ENCODE measurements at places on chromosomes 5 and 9.

DNA sequence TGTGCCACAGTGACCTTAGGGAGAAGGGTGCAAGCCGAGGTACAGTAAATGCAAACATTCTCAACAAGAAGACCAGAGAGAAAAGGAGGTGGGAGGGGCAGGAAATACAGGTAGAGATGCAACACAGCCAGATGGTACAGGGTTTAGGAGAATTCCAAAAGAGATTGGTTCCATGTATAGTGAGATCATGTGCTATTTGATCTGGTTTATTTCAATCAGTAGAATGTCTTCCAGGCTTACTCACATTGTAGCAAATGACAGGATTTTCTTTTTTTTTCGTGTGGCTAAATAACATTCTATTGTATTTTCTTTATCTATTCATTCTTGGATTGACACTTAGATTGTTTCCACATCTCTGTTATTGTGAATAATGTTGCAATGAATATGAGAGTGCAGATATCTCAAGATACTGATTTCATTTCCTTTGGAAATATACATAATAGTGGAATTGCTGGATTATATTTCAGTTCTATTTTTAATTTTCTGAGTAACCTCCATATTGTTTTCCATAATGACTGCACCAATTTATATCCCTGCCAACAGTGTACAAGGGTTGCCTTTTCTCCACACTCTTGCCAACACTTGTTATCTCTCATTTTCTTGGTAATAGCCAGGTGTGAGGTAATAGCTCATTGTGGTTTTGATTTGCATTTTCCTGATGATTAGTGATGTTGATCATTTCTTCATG, 107.8 kb upstream of the GAS1 start:
- DNase-seq = no peak

GRCh38 chr5:67299231-67299735, 102.7 kb upstream of the CD180 start:
- DNase-seq = no peak

DNA sequence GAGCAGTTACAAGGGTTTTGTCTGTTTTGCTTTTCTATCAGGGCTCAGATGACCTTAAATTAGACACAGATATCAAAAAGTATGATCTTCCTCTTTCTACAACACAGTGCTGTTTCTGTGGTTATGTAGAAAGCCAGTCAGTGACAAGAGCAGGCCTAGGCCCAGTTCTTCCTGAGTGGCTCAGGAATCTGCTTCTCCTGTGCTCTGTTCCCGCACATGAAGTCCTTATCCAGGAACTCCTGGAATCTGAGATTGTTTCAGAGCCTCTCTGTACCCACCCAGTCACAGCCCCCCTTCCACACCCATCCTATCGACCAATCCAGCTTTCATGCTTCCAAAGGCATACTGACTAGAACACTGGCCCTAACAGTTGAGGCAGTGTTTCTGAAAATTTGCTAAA, 40.4 kb upstream of the SMU1 start:
- DNase-seq = no peak

DNA sequence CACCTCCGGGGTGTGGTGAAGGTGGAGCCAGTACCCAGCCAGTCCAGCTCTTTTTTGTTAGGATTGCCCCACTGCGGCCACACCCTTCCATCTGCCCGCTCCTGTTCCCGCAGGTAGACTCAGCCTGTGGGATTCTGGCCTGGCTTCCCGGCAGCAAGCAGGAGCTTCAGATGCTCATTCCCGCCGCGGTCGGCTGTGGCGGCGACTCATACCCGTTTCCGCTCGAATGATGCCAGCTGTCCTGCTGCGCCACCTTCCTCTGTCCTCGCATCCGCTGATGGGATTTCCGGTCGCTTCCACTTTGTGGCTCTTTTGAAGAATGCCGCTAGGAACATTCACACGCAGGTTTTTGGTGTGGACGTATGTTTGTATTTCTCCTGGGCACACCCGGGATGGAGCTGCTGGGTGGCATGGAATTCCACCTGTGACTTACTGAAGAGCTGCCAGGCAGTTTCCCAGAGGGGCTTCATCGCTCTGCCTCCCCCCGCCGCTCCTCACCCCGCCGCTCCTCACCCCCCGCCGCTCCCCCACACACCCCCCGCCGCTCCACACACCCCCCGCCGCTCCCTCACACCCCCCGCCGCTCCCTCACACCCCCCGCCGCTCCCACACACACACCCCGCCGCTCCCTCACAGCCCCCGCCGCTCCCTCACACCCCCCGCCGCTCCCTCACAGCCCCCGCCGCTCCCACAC, 60.3 kb downstream of the TENT4A start:
- no peak for DNase-seq

DNA sequence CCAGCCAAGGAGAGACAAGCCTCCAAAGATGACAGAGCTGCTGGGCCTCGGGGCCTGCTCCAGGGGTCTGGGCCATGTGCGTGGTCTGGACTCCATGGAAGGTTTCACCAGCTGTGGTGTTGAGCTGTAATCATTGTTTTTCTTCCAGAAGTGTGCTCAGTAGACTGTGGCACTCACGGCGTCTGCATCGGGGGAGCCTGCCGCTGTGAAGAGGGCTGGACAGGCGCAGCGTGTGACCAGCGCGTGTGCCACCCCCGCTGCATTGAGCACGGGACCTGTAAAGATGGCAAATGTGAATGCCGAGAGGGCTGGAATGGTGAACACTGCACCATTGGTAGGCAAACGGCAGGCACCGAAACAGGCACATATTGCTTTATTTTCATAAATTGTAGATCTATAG, 164.8 kb upstream of the WWC1 start:
- DNase-seq = no peak

DNA sequence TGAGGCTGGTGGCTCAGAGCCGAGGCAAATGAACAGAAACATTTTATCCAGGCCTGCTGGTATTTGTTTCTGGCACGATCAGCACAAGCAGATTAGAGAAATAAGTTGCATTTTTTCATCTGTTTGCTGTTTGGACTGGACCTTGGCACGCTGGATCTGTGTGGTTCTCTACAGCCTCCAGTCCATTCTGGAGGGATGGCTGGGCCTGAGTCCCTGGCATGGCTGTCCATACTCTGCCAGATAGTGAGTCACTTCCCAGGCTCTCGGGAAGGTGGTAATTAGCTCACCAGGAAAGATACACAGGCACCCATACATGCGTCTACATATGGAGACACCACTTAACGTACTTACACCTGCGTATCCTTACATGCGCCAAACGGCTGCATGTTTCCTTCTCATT, 78.6 kb downstream of the SPRY4 start:
- DNase-seq = no peak

DNA sequence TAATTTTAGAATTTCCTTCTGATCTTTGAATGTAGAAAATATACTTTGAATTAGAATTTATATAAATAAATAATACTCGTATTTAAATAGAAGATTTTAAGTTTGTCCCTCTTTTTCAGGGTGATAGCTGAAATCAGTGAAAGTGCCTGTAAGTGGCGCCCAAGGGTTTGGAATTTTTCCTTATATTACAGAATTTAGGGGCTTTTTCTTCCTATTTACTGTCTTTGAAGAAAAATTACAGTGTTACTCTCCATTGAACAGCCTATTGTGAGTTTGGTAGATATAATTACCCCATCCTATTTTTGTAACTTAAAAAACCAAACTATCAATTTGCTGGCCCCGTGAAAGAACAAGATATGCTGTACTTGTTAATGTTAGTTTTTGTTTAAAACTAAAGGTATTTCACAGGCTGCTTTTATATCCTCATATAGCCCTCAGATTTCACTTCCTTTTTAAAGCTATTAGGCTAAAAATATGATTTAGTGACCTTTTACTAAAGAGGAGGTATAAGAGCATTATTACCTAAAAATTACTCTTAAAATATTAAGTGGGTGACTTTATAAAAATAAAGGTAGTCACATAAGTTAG, 3.2 kb downstream of the MAP3K1 start:
- DNase-seq = no peak

DNA sequence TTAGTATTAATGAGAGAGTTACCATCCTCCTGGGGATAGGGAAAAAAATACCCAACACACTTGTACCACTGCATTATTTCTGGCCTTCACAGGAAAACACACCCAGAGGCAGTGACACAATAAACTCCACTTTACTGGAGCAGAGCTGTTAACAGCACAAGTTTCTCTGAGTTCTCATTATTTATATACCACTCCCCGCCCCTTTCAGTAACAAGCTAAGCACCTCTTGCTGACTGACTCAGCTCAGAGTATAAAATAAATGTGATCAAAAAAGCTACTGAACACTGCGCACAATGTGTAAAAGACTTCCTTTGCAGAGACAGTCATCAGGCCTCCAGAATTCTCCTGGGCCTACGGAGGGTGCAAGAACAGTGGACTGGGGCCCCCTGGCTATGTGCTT, 21.6 kb downstream of the KLF9 start:
- no peak for DNase-seq

DNA sequence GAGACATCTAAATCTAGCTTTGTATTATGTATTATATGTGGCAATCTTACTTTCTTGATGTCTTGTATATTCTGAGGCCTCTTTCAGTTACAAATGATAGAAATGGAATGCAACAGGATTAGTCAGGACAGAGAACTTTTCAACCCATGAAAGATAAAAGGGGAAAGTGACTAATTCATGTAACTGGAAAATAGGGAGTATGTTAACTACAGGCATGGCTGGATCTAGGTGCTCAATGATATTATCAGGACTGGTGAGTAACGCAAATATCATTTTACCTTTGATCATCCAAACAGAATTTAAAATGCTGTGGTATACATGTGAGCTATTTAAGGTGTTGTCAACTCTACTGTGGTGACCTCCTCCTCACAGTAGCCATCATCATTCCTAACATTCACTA, 215.7 kb upstream of the GLRA1 start:
- no peak for DNase-seq

DNA sequence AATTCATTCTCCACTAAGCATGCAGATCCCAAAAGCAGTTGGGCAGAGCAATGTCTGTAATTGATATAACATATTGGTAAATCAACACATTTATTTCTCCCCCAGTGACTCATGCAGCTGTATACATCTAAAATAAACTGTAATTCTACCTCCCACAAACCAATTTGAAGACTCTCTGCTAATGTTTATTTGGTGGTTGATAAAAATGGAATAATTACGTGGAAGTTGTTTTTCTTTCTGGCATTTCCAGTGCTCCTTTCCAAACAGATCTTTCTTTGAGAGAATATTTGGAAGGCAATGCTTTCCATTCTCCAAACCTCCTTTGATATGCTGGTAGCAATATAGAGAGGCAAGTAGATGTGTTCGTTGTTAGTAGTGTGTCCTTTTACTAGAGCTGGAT, 194.7 kb downstream of the CHSY3 start:
- no peak for DNase-seq

GRCh38 chr5:179418972-179419371, 73.7 kb upstream of the ADAMTS2 start:
- no peak for DNase-seq

DNA sequence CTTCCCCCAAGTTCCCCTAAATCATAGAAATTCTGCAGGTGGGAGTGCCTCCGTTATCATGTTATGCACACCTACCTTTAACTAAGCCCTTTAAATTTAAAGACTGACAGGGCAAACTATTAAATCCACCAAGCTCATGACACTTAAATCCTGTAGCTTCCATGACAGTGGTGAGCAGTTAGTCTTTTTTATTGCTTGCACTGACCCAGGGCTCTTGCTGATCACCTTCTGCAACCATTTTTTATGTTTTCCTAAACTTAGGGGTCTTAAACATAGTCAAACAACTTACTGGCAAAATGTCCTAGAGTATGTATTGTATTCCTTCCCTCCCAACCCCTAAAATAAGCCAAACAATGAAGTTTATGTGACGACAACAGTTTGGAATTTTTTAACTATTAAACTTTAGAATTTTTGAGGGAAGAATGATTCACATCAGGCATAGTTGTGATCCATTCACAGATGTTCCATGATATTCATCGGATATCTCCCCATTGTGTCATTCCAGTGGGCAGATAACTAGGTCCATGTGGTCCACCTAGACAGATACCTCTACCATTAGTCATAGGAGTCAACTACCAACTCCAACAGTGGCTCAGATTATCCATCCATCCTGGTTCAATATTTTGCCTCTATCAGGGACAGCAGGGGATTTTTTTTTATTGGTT, 283.1 kb downstream of the ADAMTS6 start:
- DNase-seq = no peak

Measured in substantia nigra (tissue), 51 donors.